DND-41 (cell line): ENCODE measurements at places on chromosomes 5 and 9.

- DNase-seq = no peak
Observed at GRCh38 chr5:40399349-40399748, 280.4 kb upstream of the PTGER4 start.

GRCh38 chr5:65213921-65214525 lies 267.7 kb downstream of the ADAMTS6 start:
- DNase-seq = no peak

DNA sequence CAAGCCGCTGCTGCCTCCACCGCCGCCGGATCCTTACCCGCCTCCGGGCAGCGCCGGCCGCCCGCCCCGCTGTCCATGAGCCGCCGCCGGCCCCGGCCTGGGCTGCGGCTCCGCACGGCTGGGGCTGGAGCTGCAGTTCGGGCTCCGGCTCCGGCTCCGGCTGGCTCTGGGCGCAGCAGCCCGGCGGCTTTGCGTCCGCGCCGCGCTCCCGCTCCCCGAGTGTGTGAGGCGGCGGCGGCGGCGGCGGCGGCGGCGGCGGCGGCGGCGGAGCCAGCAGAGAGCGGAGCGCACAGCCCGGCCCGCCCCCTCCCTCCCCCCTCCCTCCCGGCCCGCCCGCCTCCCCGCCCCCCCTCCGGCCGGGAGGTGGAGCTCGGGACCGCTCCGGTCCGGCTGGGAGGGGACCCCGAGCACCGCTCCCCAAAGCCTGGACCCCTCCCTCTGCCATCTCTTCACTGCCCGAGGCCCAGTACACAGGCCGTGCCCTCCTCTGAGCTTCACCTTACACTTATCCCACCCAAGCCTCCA lies at the start of gene PCDH1:
PCDH1 (minus strand) TSS at position 225 of the 525 bp plus-strand sequence; CDS start at position 77, 148 bp downstream.
- no peak for DNase-seq

DNA sequence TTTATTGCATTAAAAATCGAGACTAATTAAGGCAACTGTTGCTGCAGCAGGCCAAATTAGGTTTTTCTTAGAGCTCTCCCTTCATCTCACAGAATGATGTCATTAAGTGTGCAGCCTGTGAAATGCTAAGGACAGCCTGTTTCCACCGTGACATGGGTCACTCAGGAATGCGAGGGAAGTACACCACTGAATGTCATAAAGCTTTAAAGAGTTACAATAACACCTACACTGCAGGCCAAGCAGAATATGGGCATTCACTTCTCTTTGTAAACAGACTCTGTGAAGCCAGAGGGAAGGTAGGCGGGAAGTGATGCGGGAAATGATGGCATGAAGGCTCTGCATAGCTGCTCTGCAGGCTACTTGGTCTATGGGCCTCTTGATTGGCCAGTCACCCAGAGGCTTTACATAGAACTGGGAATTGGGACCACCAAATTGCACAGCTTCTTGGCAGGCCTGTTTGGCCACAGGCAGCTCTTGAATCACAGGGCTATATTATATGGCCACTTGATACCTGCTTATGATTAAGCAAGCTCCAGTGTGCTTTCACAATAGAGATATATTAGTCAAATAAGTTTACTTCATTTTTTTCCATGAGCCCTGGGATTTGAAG lies 28.4 kb upstream of the AOPEP start:
- no peak for DNase-seq

DNA sequence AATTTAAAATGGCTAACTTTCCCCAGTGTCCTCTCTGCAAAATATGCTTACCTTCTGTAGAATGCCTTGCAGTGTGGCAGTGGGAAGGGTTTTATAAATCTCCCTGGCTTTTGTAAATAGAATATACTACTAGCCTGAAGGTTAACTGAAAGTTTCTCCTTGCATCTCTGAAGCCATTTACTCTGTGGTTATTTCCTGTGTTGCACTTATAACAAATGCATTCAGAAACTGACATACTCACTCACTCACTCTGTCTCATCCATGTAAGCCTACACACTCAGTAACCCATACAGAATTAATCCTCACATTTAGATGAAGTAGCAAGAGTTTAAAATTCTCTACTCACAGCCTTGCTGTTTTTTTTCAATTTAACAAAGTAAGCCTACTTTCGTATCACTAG lies 87.1 kb upstream of the SH3GL2 start:
- no peak for DNase-seq

DNA sequence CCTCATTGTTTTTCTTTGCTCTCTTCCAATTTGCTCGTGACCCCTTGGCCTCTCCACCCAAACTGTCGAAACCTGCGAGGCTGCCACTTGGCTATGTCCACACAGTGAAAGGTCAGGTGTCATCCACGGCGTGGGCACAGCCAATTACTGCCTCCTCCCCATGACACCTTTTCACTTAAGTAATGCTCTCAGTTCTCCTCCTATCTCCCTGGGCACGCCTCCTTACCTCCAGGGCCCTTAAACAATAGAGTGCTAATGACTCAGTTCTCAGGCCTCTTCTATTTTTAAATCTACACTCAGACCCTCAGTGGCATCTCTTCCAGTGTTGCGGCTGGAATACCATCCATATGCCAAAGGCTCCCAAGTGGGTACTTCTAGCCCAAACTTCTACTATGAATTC lies 256.8 kb downstream of the ROR2 start:
- DNase-seq = no peak

DNA sequence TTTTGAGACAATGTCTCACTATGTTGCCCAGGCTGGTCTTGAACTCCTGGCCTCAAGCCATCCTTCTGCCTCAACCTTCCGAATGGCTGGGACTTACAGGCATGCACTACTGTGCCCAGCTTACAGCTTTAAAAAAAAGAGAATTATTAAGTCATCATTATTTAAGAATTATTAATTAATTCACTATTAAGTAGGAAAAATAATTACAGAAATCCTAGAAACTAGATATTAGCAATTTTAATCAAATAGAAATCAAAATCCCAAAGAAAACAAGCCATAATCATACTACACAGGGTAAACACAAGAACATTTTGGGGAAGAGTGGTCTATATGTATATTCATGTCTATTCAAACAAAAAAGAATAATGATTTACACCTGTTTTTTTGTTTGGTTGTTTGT lies 19.6 kb upstream of the MTMR12 start:
- DNase-seq = no peak

GRCh38 chr5:55708732-55709131 lies 3.4 kb downstream of the SLC38A9 start:
- no peak for DNase-seq

GRCh38 chr9:12934545-12935272 lies 159.9 kb downstream of the LURAP1L start:
- DNase-seq = no peak

GRCh38 chr5:75656311-75657003 lies 45.2 kb downstream of the ANKDD1B start:
- no peak for DNase-seq

DNA sequence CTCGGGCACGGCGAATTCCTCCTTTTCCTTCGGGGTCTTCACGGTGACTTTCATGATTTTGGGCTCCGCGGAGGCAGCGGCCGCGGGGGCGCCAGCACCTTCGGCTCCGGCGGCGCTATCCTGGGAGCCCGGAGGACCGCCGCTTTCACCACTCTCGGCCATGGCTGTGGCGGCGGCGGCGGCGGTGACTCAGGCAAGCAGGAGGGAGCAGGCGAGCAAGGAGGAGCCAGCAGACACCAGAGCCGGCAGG lies 315 bp downstream of the UBQLN1 start:
- no peak for DNase-seq

GRCh38 chr5:176414704-176415103 lies 1.6 kb downstream of the CLTB start:
- no peak for DNase-seq

DNA sequence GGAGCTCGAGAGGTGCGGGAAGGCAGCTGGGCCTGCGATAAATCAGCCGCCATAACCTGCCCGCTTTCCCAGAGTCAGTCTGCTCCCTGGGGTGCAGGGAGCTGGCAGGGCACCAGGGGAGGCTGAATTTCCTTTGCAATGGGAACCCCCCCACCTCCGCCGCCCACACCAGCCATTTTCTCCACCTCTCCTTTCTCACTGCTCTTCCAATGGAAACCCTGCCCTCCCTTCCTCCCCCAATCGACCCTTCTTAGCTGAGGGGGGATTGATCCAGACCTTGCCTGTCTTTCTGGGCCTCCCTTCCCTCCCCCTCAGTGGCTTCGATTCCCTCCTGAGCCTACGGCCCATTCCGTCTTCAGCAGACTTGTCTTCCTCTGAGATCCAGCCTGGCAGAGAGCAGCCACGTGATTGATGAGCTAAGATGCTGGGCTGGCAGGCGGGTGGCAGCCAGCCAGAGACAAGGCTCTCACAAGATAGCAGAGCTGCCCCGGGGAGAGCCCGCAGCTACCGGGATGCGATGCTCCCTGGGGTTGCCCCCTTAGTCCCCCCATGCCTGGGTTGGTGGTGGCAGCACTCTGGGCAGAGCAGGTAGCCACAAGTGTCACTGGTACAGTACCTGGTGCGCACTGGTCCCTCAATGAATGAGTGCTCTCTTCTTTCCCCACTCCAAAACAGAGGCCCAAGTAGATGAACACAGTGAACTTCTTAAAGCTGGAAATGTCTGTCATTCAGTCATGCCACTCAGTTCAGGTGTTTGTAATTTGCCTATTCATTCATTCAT lies 53.7 kb upstream of the FABP6 start:
- DNase-seq = no peak

- no peak for DNase-seq
Observed at GRCh38 chr5:305459-305858, 16.1 kb upstream of the AHRR start.

DNA sequence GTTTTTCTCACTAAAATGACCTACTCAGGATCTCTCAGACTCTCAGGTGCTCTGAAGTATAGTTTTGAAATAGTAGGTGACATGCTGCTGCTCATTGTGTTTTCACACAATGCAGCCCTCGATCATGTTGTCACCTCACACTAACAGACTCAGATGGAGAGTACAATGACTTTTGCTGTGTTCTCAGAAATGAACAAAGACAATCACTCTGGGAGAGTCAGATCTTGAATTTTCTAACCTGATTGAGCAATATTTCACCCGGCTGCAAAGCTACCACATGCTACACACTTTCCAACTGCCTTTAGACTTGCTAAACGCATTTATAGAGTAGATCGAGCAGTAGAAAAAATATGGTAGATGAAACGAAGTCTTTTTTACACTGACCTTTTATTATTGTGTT lies 113.4 kb downstream of the ST8SIA4 start:
- no peak for DNase-seq

- no peak for DNase-seq
Observed at GRCh38 chr9:6634444-6634843, 11.1 kb downstream of the GLDC start.

- no peak for DNase-seq
Observed at GRCh38 chr9:19445452-19445851, 36.6 kb downstream of the ACER2 start.

DNA sequence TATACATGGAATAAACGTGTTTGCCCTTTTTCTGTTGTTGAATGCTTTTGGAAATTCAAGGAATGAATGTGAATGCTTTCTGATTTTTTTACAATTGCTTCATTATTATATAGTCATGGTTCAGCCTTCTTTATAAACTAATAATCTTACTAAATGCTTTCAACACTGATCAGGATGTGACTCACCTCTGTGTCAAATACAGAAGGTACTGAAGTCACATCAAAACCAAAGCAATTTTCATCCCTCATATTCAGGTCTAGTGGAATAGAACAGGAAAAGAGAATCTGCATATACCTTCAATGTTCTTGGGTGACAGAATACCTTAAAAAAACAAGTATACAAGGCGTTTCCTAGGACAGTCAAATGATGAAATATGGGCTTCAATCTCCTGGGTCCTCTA lies 170.7 kb downstream of the PDE4D start:
- DNase-seq = no peak

GRCh38 chr5:135052511-135053145 lies 18.6 kb upstream of the PITX1 start:
- no peak for DNase-seq

DNA sequence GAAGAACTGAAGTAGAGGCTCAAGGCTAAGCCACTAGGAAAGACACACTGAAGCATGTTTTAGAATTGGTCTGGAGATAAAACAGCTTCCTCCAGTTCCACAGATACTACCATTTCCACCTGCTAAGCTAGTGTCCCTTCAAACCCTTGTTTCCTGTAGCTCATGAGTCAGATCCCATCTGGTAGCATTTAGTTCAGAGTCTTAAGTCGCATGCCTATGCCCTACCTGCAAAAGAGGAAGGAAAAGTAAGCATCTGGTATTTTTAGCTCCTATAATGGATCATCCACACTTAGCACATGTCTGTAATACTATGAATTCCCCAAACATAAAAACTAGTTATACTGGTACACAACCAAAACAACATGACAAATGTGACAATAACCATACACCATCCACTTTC lies 92.1 kb downstream of the CDKN2A start:
- no peak for DNase-seq

GRCh38 chr9:104091116-104091515 lies 3.0 kb upstream of the SMC2 start:
- DNase-seq = no peak

GRCh38 chr9:104906441-104907277 lies 21.3 kb downstream of the ABCA1 start:
- no peak for DNase-seq

DNA sequence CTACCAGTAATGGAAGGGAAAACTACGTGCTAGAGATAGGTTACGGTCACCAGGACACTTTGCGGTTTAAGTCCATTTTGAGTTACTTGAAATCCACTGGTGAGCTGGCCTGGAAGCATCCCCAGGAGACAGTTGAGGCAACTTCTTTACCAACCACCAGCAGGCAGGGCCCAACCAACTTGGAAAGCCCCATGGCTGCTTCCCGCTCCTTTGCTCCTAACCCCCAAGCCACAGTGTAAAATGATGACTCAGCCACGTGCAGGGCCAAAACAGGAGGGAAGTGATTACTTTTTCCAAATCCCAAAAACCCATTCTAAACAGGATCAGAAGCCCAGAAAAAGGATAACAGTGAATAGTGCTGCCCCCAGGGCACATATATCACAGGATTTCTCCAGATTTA lies 87.4 kb downstream of the PAX5 start:
- DNase-seq = no peak

DNA sequence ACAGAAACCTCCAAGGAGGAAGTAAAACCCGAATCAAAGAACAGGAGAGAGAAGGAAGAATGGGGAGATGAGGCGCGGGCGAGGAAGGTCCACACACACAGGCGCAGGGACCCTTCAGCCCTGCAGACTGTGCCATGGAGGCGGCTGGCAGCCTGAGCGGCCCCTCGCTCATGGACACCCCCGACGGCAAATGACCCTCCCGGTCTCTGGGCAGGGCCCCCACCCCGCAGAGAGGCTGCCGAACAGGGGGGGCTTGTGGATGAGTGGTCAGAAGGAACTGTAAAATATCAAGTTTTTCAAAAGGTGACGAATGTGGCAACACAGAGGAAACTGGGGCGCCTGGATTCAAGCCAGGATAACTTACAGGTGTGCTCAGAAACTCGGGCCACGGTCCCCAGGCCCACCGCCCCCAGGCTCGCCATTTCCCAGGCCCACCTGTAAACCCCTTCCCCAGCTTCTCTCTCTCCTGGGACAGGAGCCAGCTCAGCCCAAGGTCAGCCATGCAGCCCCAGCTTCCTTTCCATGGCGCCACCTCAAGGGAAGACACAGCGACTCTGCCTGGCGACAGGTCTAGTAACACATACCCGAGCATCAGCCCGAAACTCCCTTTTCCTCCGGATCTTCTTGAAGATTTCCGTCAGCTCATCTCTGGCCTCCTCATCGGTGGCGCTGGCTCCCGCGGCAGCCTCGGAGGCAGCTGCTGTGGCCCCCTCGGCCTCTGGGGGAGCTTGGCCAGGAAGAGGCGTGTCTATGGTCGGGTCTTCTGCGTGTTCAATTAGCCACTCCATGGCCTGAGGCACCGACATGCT lies 16.5 kb downstream of the UBAC1 start:
- DNase-seq = no peak
